ENCODE measurements at places on chromosomes 11 and 22.

- no peak for DNase-seq
These were observed 11.7 kb downstream of the MSANTD2 start for GRCh38 chr11:124788521-124788920.

- no peak for DNase-seq
These were observed 101.6 kb upstream of the CARD18 start for GRCh38 chr11:105241136-105241535.

DNA sequence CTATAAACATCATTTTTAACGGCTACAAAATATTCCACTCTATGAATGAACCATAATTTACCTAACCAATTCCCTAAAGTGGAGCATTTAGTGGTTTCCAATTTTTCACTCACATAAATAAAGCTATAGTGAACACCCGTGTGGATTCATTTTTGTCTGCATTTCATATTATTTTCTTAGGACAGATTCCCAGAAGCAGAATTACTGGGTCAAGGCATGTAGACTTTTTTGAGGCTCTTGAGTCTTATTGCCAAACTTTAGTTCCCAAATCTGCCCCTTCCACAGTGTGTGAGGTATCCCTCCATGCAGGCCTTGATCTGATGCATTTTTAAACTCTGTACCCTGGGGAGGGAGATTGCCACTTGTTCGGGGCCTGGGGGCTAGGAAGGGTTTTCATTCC is 198.2 kb downstream of the TENM4 start:
- no peak for DNase-seq

DNA sequence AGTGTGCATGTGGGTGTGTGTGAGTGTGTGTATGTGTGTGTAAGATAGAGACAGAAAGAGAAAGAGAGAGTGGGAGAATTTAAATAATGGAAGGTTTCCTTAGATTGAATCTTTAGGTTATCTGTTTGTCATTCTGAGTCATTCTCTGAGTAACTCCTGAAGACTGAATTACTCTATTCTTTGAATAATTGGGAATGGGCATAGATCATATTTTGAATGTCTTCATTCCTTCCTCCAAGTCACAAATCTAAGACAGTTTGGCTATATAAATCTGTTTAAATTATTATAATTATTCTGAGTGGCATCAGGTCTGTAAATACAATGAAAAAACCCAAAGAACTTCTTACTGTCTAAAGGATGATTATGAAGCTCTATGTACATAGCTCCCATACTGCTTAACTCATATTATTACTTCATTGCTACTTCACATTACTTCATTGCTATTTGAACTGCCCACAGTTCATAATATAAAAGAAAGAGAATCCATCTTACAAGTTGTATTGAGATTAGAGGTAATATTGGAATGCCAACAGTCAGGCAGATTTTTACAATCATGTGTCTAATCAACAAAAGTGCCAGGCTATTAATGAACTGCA is 346.6 kb upstream of the CCDC179 start:
- DNase-seq, result no peak

DNA sequence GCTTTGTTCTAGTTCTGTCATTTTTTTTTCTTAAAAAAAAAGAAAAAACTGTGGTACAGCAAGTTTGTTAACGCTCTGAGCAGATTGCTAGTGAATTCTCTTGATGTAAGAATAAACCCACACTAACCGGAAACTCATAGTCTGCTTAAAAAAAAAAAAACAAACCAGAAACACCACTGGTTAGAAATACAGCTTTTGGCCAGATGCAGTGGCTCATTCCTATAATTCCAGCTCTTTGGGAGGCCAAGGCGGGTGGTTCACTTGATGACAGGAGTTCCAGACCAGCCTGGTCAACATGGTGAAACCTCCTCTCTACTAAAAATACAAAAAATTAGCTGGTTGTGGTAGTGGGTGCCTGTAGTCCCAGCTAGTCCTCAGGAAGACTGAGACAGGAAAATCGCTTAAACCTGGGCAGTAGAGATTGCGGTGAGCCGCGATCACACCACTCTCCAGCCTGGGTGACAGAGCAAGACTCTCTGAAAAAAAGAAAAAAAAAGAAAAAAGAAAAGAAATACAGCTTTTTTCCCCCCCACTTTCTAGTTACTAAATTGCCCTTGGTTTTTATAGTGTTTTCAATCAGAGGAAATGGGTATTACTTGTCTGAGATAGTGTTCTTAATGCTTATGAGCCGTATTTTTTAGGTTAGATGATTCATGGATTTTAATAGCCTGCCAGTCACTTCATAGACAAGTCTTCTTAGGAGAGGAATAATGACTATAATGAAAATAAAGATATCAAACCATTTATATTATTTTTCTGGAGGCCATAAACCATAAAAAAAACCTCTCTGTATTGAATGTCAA is 222.8 kb downstream of the DDX10 start:
- no peak for DNase-seq

- DNase-seq, result no peak
These were observed 7.9 kb downstream of the FAM118A start for GRCh38 chr22:45317551-45318167.

DNA sequence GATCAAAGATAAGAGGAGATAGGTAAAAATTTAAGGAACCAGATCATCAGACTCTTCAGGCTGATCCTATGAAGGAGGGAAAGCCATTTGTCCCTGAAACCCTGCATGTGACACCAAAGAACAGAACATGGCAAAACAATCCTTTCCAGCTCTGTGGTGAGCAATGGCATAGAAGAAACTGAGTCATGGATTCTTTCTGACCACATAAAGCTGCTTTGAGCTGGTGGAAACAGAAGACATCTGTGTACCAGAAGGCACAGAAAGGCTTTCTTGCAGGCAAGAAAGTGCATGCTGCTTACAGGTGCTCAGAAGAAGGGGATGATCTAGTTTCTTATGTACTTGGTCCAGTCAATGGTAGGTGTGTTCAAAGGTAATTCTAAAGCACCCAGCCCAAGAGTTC is 45.0 kb upstream of the APOA1 start:
- no peak for DNase-seq

DNA sequence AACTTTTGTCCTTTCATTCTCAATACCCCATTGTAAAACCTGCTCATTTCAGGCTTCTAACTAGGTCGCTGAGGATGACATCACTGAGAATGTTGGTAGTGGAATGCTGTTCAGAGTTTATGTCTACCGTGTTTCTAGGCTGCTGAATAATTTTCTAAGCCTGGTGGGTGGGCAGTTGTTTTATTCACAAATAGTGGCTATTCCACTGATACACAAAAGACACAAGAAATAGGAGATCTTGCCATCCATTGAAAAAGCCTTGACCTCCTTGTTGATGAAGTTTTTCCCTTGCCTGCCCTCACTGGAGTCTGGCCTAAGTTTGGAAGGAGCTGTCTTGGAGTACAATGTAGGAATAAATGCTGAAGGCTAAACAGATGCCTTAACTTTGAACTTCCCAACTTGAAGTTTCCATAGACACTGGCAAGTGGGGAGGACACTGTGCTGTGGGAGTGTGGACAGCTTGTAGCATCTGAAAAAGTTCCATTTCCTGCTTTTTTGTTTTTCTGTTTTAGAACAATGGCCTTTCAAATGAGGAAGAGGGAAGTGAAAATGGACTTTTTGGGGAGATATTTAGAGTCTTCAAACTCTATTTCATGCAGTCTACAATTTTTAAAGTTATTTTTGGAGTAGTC is 59.2 kb downstream of the TRIM44 start:
- no peak for DNase-seq

DNA sequence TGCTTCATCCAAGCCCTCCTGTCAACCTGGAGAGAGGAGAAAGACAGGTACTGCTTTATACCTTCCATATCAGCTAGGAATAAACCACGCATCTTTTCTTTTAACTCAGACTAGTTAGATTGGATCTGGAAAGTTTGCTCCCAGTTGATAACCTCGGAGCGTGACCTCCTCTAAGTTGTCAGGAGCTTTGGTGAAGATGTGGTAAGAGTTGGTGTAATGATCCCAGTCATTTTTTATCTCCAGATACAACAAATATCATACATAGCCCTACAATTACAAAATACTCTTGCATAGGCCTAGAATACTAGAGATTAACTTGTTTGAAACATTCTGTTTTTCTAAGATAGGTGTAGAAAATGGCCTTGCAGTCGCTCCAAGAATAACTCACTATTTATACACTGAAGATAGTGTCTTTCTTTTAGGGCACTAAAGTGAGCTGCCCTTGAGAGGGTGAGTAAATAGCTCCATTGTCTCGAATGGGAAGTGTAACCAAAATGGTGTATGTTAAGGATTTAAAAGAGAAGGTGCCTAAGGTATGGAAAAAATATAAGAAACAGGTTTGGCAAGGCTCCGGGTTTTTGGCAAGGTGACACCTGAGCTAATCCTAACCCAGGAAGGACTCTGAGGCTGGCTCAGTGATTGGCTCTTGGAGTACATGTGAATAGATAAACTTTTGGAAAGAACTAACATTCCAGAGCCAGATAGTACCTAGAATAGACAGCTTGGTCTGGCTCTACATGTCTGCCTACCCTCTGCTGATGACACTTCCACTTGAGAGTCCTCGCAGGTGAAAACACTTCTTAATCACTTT is 59.4 kb downstream of the GLYATL1 start:
- DNase-seq, result no peak

DNA sequence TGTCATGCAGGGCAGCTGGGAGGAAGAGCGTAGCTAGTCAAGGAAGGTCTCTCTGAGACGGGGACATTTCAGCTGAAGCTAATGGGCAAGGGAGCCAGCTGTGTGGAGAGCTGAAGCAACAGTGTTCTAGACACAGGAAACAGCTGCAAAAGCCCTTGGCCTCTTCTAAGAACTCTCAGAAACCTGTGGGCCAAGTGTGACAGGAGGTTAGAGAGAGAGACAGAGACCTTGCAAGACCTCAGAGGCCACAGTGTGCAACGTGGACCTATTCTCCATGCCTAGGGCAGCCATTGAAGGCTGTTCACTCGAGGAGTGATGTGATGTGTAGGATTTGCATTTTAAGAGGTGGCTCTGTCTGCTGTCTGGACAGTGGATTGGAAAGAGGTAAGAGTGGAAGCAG is 48.7 kb upstream of the TNRC6B start:
- no peak for DNase-seq

- DNase-seq, result no peak
These were observed 301.2 kb downstream of the CTTN start for GRCh38 chr11:70699294-70700221.

DNA sequence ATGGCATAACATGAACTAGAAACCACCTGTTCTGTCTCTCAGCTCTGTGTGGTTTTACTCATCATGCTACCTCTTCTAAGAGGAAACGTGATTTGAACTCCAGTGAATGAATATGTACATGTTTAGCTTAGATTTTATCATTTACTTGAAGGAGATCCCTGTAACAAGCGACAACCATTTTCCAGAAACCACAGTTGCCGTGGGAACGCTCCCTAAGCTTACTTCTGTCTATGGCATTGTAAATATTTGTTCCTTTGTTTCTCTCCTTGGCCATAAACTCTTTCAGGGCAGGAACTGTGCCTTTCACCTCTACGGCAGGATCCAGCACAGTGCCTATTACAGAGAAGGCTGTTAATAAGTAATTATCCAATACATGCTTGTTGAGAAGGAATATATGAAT is 17.1 kb upstream of the TPH1 start:
- DNase-seq, result no peak

DNA sequence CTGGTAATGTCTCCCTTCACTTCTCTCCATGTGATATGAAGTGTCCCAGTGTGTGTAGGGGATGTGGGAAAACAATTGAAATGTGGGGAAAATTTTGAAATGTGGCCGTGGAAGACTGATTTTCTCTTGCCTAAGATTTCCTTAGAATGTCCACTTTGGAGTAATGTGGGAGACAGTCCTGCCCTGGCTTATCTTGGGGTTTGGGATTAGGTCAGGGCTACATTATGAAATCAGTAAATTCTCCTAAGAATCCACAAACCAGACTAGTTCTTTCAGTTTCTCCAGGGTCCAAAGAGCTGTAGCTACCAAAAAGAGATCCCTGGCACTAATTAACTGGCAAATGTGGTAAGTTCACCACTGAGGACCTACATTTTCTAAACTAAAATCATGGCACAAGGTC is 22.8 kb downstream of the YPEL4 start:
- DNase-seq, result no peak

GRCh38 chr11:34387653-34388052 is 29.8 kb upstream of the ABTB2 start:
- no peak for DNase-seq

DNA sequence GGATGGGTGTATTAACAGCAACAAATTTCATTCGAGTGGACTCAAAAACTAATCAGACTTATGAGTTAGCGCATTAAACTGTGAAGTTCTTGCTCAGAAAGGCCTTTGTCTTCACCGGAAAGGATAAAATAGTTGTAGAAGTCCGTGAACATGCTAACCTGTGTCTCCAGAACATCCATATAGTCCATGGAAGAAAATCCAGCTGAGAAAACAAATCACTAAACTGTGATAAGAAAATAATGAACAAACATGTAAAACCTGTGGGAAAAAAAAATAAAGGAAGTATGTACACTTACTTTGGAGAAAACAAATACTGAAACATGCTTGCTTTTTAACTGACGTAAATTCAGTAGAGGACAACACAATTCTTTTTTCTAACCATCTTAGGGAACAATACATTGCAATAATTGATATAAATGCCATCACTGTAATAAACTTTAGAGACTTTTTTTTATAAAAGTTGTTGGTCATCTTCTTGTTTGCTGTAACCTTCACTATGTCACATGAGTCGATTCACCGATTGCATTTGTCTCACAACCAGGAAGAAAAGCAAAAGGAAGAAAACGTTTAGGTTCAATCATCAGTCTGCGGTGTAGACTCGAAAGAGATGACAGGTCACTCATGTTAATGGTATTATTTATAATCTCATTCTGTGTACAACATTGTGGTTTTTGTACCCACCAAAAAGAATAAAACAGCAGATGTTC is 41.9 kb downstream of the MSANTD4 start:
- DNase-seq, result no peak

- no peak for DNase-seq
These were observed 5.0 kb upstream of the PTPMT1 start for GRCh38 chr11:47560426-47560825.

DNA sequence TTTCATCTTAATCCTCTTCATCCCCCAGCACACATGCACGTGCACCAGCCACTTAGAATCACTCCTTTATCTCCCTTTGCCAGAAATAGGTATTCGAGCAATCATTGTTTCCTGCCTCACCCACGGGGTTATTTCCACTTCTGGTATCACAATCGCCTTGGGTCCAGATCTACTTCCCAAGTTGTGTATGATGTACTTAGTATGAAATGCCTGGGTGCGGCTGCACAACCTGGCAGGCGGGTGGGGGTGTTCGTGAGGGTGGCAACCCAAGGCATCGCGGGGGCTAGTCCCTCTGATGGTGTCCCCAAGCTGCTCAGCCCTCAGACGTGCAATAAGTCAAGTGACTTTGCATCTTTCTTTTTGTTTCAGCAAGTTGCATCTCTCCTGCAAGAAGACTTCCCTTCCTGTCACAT is 475.6 kb downstream of the MIAT start:
- DNase-seq, result no peak

DNA sequence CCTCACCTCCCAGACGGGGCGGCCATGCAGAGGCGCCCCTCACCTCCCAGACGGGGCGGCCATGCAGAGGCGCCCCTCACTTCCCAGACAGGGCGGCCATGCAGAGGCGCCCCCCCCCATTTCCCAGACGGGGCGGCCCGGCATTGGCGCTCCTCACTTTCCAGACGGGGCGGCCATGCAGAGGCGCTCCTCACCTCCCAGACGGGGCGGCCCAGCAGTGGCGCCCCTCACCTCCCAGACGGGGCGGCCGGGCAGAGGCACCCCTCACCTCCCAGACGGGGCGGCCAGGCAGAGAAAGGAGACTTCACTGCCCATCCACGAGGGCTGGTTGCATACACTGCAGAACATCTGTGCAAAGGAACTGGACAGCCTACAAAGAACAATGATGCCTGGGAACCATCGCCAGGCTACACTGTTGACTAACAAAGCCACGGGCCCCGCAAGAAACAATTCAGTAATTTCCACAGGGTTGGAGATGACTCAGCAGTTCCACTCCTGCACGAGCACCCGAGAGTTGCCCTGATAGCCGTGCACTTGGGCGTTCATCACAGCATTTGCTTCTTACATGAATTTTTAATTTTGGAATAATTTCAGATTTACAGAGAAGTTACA is 58.7 kb downstream of the CTTN start:
- DNase-seq, result no peak

All from activated naive CD8-positive, alpha-beta T cell treated with anti-CD3 and anti-CD28 coated beads, Interleukin-2, amount 50 U/mL, for 16 hours (primary cell).